Fibroblast of skin of left quadriceps (primary cell): ENCODE measurements at places on chromosomes 1 and 21.

DNA sequence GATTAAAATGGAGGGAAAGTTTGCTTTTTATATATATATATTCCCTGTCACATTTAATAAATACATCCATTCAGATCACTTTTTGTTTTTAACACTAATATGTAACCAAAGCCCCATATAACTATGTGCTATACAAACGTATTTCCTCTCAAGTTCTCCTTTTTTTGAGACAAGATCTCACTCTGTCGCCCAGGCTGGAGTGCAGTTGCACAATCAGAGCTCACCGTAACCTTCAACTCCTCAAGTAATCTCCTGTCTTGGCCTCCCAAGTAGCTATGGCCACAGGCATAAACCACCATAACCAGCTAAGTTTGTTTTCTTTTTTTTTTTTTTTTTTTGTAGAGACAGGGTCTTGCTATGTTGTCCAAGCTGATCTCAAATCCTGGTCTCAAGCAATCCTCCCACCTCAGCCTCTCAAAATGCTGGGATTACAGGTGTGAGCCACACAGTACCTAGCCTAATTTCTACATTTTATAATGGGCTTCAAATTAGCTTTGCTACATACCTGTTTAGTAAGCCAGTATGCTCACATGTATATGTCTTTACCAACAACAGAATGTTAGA is 120.0 kb downstream of the TGFBR3 start:
- DNase-seq = no peak

GRCh38 chr1:205584732-205585131 is 47.1 kb downstream of the ELK4 start:
- no peak for DNase-seq

GRCh38 chr1:2208309-2209239 is 14.0 kb upstream of the FAAP20 start:
- DNase-seq = no peak

DNA sequence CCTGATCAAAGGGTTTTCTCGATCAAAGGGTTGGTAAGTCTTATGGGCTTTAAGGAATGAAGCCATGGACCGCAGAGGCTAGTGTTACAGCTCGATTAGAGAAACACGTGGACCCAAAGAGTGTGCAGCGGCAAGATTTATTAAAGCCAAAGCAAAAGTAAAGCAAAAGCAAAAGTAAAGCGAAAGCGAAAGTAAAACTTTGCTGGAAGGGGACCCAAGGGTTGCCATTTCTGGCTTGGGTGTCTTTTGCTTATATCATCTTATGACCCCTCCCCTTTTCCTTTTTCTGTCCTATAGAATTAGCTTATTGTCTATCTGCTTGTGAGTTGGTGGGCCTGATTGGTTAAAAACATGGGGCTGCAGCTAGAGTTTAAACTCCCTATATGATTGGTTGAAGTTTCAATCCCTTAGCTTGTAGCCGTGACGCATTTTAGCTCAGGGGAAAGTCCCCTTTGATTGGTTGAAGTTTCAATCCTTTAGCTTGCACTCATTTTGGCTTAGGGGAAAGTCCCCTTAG is 957.0 kb downstream of the AMY1C start:
- DNase-seq = no peak

- no peak for DNase-seq
Observed at GRCh38 chr1:33048426-33048825, 11.7 kb upstream of the AK2 start.

- DNase-seq = no peak
Observed at GRCh38 chr21:17660862-17661261, 48.2 kb upstream of the BTG3 start.

DNA sequence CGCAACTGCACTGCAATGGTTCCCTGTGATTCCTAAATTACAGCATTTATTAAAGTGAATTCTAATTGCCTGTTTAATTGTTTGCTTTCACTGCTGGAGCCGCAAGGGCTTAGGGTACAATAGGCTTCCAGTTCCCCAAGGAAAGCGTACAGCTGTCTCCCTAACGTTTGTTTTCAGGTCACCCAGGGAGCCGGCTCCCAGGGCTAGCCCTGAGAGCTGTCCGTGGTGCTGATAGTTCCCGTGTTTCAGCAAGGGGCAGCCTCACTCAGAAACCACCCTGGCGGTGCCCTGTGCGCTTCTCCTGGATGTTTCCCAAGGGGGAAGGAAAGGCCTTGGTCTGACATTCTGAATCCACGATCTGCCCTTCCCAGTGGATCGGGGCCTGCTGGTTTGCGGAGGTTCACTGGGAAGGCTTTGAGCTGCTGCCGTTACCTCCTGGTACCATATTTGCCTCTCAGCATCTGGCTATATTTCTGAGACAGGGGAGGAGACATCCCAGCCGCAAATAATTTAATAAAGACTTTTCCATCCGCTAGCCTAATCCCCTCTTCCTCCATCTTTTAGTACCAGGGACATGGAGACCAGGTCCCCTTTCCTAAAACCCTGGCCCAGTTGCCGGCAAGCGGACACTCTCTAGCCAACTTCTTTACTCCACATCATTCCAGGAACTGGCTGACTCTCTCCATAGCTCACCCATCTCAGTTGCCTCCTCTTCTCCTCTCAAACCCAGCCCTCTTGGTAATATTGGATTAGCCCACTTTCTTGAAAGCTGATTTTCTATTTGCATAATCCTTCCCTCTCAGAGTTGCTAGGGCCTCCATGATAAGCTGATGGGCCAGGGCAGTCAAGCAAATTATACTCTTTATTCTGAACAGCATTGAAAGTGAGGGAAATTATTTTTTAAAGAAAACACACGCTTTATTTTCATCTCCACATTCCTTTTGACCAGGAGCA is 149.0 kb downstream of the IGSF21 start:
- peak; percentile 5 for DNase-seq
